ENCODE measurements at places on chromosomes 11 and 22.

GRCh38 chr22:17705951-17706900 lies 67.7 kb downstream of the BCL2L13 start:
- DNase-seq = peak; percentile 88

GRCh38 chr11:111422494-111423249 lies 43.6 kb upstream of the POU2AF1 start:
- DNase-seq = peak; percentile 89

GRCh38 chr11:57501953-57502352 lies 13.5 kb downstream of the SLC43A1 start:
- peak; percentile 49 for DNase-seq

DNA sequence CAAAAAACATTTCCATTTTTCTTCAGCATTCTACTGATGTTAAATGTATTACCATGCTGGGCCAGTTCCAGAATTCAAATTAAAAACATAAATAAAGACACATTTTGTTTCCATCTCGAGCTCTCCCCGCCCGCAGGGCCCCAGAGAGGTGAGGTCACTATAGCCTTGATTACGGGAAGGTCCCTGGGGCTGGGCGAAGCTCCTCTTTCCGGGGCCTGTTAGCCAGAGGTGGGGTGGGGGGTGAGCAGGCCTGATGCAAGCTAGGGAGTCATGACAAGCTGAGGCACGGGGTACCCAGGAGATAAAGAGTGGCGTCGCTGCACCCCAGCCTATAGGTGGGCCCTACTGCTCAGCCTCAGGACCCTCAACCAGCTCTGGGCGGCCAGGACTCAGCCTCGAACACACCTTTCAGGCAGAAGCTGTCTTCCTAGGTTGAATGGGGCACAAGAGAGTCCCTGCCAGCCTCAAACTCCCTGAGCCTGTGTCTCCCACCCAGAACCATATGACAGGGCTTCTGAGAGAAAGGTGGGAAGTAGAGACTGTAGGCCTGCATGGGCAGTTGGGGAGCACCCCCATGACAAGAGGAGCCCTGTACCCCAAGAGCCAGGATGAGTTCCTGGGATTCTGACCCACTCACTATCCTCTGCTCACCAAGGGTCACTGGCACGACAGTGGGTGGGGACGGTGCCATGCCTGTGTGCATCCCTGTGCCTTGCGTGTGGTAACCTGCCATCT lies 34.8 kb downstream of the KCNQ1OT1 start:
- no peak for DNase-seq

DNA sequence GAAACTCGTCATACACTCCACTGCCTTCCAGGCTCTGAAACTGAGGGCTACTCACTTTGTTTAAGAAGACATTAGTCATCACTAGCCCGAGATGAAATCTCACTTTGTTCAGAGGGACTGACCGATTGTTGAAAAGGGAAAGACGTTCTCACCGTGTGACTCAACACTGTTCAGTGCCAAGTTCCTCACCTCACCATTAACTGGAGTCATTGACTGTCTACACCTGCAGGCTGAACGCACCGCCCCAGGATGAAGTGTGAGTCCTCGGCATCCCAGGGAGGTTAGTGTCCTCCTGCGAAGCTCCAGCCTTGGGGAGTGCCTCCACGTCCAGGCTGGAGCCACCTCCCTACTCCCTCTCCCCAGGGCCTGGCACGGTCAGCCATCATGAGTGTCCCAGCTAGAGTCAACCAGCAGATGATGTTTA lies 30.4 kb downstream of the FADD start:
- peak; percentile 69 for DNase-seq

DNA sequence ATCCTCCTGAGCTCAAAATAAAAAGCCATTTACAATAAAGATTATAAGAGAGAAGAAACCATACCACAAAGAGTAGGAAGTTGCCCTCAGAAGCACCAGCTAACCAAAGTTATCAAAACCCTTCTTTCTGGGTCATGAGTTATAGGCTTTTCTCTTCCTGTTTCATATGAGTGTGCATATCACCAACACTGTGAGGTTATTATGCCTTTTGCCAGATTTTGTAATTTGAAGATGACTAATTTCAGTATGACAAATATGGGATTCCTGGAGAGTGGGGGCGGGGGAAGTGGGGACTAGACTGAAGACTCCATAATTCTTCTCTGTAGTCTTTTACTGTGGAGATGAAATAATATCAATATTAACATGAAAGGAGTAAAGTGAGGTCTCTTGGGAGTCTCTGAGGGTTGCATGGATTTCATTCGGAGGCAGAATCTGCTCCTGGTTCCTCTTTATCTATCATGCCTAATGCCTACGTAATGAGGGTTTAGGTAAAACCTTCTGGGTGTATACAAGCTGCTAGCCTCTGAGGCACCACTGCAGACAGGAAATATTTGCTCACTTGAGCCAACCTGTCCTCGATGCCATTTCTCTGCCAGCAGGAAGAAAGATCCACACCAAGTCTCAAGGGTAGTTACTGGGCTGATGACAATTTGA lies 2.1 kb downstream of the LPXN start:
- peak; percentile 1 for DNase-seq

GRCh38 chr11:68016904-68017817 lies 7.0 kb downstream of the ALDH3B1 start:
- DNase-seq = no peak

DNA sequence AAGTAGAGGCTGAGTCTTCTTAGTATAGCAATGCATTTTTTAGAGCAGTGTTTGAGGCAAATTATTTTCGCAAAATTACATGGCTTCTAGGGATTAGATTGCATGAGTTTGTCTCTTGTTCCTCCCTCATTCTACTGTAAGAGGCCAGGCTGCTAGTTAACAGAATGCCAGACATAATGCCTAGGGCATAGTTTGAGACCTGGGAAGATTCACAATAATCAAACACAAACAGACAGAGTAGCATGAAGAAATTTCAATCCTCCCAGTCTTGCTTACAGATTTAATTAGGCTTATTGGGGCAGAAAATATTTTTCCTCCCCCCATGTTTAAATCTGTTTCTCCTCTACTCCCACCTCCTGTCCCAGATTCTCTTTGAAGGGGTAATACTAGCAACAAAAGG lies 48.3 kb downstream of the ARHGEF12 start:
- no peak for DNase-seq

DNA sequence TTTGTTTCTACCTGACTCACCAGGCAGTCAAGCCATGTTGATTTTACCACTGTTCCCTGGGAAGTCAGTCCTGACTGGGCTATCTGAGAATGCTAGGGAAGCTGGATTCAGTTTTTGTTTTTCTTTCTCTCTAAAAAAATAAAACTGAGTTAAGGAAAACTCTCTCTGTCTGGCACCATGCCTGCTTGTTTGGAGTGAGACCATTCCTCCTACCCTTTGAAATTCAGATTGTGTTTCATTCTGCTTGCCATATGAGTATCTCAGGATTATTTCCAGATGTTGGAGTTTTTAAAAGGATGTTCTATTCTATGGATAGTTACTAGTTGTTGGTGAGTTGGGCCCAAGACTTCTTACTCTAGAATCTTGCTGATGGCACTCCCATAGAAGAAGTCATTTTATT lies 1917.0 kb downstream of the LRRC4C start:
- peak; percentile 17 for DNase-seq

DNA sequence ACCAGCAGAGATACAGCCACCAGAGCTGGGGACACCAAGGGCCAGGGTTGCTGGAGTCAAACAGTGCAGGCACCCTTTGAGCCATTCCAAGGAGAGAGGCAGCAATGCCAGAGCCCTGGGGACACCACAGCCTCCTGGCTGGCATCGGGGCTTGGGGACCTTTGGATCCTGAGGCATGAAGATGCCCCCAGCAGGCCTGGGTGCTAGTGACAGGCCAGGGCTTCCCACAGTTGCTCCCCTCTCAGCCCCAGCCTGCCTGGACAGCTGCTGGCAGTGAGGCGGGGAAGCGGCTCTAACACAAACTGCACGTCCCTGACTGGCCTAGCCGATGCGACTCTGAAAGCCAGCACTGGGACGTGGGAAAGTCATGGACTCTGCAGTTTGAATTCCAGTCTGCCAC lies 2.7 kb downstream of the CD5 start:
- DNase-seq = no peak

DNA sequence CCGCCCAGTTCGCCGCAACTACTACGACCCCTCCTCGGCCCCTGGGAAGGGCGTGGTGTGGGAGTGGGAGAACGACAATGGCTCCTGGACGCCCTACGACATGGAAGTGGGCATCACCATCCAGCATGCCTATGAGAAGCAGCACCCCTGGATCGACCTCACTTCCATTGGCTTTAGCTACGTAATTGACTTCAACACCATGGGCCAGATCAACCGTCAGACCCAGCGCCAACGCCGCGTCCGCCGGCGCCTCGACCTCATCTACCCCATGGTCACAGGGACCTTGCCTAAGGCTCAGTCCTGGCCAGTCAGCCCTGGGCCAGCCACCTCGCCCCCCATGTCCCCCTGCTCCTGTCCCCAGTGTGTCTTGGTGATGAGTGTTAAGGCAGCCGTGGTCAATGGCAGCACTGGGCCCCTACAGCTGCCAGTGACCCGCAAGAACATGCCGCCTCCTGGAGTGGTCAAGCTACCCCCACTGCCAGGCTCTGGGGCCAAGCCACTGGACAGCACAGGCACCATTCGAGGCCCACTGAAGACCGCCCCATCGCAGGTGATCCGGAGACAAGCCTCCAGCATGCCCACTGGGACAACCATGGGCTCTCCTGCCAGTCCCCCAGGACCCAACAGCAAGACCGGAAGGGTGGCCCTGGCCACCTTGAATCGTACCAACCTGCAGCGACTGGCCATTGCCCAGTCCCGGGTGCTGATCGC lies 10.0 kb downstream of the DTX4 start:
- DNase-seq = no peak

GRCh38 chr11:76653674-76654284 lies 16.8 kb downstream of the LRRC32 start:
- DNase-seq = no peak

DNA sequence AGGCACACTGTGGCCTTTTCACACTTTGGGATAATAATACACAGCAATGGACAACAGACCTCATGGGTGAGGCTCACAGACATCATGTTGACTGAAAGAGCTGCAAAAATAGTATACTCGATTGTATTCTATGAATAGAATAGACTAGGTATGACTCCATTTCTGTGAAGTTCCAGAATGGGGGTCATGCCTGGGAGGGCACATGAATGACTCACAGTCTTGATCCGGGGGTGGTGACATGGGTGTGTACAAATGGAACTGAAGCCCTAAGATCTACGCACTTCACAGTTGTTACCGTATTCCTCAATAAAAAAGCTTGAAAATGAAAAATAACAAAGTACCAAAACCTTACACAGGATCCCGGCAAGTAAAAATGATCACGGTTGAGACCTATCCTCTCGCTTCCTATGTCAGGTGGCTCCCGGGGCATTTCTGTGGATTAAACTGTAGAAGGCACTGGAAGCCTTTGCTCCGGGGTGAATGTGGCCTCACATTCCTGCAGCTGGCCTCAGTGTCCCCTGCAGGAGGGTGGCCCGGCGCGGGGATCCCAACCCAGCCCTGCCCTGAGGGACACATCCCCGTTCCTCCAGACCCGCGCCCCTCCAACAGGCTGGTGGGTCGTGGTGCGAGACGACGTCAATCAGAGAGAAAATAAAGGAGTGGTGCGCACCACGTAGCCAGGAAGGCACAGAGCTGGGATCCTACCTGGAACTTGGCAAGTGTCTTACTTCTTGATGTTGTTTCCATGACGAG lies 75.9 kb downstream of the NECTIN1 start:
- no peak for DNase-seq

DNA sequence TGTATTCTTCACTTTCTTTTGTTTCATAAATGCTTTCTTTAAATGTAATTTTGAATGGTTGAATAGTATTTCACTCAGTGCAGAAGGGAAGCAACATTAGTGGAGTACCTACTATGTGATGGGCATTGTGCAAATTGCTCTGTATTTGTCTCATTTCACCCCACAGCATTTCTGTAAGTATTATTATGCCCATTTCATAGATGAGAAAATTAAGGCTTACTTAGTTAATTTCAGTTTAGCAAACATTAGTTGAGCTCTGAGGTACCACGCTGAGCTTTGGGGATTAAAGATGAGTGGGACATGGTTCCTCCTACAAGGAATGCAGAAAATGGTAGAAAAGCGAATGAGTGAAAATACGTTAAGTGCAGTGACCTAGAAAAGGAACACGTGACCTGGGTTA lies 58.1 kb downstream of the SWAP70 start:
- no peak for DNase-seq

Measured in DMS53 (cell line).